ENCODE measurements at places on chromosomes 6 and 20.

- no peak for DNase-seq
Observed at GRCh38 chr6:22247916-22248482, 48.8 kb downstream of the PRL start.

DNA sequence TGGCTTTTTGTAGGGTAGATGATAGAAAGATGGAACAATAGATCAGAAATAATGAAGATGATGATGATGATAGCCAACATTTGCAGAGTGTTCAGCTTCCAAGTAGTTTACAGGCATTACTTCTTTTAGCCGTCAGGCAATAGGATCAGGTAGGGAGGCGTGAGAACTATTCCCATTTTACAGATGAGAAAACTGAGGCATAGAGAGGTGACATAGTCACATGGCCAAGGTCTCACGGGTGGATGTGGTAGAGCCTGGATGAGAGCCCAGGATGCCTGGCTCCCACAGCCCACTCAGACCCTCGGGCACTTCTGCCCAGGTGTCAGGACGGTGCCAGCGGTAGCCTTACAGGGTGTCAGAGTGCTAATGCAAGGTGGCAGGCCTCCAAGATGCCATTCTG, 26.0 kb upstream of the TM9SF4 start:
- no peak for DNase-seq

DNA sequence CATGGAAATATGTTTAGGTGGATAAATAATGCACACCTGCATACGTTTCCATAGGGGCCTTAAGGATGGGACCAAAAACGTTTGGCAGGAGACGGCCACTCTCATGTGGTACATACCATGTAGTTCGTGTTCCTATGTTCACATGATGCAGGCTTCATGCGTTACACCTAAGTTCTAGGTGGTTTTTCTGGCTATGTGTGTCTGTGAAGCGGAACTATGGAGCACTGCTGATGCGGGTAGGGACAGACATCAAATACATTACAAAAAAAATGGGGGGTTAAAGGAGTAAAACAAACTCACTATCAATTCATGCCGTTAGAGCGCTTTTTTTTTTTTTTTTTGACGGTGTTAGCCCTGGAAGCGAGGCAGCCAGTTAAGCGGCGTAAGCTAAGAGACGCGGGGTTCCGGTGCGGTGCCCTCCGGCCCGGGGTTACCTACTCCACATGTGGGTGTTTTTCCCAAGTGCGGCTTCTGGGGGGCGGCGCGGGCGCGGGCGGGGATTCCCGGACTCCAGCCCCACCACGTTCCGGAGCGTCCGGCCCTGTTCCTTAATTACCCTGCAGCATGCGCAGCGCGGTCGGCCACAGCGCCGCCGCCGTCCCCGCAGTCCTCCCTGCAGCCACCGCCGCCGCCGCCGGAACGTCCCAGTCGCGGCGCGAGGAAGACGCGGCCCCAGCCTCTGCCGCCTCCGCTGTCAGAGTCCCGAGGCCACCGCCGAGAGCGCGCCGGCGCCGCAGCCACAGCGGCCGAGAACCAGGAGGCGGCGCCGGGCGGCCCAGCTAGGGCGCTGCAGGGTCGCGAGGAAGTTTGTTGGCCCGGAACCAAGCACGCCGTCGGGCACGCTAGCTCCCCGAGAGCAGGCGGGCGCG, 648 bp downstream of the COL19A1 start:
- DNase-seq: peak; percentile 30

DNA sequence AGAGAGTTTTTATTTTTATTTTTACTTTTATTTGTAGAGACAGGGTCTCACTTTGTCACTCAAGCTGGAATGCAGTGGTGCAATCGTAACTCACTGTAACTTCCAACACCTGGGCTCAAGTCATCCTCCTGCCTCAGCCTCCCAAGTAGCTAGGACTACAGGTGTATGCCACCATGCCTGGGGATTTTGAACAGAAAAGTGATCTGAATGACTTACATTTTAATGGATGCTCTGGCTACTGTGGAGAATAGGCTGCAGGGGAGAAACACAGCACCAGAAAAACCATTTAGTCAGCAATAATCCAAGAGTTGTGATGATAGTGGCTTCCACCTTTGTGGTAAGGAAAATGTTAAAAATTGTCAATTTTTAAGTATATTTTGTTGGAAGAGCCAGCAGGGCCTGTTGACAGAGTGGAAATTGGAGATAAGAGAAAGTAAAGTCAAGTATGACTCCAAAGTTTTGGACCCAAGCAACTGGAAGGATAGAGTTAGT, 106.0 kb upstream of the LOC128125822 start:
- no peak for DNase-seq

DNA sequence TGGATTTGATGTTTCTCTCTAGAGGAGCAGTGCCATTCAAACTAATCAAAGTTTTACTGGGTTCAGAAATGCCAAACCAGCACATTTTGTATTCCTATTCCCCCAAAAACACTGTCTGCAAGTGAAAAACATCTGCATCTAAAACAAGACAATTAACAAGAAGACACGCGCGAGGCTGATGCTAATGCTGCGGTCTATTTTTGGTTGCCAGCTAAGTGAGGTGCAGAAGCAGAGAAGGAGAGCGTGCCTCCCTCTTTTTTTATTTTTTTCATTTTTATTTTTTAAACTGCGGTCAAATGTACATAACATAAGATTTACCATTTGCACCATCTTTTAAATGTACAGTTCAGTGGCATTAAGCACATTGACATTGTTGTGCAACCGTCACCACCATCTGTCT, 641.1 kb downstream of the DHX35 start:
- DNase-seq: no peak

DNA sequence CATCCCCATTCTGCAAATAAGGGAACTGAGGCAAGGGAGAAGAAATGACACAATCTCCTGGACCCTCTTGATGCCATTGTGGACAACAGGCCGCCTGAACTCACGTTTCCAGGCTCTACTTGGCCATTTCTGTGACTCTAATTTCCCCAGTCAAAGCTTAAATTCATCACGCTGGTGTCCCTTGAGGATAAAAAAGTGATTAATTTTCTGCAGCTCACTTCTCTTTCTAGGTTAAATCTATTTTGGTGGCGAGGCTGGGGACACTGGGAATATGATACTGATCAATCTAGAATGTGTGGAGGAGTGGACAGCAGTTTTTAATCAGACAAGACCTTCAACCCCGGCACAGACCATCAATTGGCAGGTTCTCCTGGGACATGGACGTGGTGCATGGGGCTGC, 168.2 kb upstream of the SULF2 start:
- DNase-seq: no peak

GRCh38 chr6:160344271-160344670, 3.9 kb upstream of the SLC22A3 start:
- DNase-seq: no peak

DNA sequence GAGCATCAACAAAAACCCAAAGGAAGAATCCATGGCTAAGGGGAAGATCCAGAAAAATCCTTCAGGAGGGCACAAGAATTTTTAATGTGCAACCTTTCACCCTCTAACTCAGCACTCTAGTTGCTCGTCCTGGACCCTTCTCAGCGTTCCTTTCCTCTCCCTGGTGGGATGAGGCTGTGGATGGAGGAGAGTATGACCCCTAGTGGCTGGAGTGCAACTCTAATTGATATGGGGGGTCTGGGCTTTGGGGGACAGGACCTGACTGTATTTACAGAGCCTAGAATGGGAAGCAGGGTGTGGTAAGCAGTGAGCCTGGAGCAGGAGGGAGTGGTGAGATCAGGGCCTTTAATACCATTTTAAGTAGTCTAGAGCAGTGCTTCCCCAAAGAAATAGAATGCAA, 83.9 kb upstream of the CEP85L start:
- DNase-seq: peak; percentile 49

GRCh38 chr6:105781915-105782314, 304.2 kb upstream of the PRDM1 start:
- no peak for DNase-seq

DNA sequence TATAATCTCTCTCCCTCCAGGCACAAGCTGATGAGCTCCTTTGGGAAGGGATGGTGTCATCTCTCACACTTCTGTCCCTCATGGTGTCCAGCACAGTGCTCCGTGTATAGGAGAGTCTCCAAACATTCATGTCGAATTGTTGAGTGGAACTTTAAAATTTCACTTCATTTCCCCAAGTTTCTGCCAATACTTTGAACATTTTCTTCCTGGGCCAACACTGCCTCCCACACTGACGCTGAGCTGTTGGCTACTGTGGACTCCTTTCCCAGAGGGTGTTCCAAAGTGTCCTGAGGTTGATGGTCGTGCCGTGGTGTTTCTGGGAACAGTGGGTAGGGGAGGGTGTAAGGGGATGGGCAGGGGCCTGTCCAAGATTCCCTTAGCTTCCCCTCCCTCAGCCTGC, 122.7 kb downstream of the TIAM2 start:
- DNase-seq: no peak

DNA sequence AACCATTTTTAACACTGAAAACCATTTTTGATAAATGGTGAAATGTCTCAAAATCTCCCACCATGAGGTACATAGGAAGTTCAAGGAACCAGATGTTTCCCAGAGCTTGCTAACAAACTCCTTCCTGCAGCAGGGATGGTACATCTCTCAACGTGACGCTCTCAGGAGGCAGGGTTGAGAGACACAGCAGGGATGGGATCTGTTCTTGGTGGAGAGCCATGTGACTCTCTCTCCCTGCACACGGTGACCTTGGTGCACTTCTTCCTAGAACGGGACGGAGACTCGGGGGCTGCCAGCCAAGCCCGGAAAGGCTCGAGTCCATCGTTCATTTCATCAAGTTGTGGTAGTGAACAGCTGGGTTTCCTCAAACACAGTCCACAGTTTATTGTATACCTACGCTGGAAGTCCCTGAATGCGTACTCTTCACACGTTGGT, 94.2 kb downstream of the FAM50B start:
- DNase-seq: peak; percentile 89

GRCh38 chr20:36836591-36837269, 39.2 kb upstream of the TLDC2 start:
- peak; percentile 43 for DNase-seq

DNA sequence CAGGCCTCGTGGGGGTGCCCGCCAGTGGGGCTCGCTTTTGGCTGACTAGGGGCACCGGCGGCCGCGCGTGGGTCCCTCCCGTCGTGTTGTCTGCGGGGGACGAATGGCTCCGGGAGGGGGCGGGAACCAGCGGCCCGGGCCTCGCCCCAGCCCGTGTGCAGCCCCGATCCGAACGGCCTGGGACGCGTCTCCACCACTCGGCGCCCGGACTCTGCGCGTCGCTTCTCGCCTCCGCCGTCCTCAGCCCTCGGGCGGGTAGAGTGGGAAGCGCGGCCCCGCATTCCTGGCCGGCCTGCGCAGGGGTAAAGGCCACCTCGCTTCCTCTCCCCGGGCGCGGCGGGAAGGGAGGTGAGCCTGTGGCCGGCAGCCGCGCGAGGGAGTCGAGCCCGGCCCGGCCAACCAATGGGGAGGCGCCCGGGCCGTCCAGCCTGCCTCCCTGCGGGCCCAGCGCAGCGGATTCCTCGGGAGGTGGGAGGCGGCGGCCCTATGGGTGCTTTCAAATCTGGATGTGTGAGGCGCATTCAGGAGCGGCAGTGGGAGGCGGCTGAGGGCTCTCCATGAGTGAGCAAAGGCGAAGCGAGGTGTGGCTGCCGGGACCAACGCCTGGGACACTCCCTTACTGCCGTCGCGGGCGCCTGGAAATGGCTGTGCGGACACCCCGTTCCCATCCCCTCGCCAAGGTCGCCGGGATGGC, 1.1 kb upstream of the ZBTB46 start:
- DNase-seq: no peak

- no peak for DNase-seq
Observed at GRCh38 chr20:17767624-17768023, 67.9 kb downstream of the BANF2 start.

DNA sequence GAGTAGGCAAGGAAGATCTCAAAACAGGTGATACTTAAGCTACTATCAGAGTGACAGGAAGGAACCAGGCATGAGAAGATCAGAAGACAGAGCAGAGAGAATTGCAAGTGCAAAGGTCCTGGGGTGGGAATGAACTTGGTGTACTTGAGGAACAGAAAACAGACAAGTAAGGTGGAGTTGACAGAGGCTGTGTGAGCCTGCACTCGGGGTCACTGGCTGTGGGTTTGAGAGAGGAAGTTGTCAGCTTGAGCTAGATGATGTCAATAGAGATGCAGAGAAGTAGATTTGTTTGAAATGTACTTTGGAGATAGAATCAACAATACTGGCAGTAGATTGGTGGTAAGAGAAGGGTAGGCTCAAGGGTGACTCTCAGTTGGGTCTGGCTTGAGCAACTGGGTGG, 209.5 kb downstream of the CLIC5 start:
- no peak for DNase-seq

- DNase-seq: peak; percentile 81
Observed at GRCh38 chr6:54291738-54292137, 16.5 kb upstream of the TINAG start.

DNA sequence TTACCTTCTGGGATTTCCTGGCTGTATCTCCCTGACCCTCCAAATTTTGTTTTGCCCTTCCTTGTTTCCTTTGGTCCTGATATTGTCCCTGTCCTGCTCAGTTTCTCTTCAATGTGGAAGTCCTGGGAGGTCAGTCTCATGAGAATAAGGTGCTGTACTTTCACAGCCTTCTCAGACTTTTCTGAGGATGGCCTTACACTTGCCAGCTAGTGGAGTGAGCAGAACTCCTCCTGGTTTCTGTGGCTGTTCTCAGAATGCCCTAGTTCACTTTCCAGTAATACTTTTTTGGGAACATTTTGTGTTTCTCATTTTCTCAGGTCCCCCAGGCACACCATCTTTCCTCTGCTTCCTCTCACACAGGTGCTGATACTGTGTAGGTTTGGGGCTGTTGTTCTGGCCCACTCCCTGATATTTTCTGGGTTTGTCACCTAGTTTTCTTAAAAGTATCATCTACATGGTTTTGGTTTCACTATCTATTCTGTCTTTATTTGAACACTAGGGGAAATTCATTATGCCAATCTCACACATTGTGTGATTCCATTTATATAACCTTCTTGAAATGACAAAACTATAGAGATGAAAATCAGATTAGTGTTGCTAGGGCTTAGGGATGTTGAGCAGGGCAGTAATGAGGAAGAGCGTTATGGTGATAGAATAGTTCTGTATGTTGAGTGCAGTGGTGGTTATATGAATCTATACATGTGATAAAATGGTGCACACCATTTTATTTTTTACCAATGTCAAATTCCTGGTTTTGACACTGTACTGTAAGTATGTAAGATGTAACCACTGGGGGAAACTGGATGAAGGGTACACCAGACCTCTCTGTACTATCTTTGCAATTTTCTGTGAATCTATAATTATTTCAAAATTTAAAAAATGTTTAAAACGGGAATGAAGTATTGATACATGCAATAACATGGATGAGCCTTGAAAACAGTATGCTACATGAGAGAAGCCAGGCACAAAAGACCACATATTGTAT, 27.2 kb upstream of the BRPF3 start:
- DNase-seq: no peak

DNA sequence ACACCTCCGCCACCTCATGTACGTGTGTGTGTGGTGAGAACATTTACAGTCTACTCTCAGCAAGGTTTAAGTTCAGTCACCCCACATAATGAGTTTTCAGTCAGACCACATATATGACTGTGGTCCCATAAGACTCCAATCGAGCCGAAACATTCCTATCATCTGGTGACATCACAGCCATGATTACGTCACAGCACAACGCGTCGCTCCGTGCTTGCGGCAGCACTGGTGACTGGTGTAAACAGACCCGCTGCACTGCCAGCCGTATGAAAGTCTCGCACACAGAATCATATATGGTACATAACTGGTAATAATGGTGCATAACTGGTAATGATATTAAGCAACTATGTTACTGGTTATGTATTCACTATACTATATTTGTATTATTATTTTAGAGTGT, 150.7 kb downstream of the DLL1 start:
- DNase-seq: no peak

GRCh38 chr6:37889051-37889450, 69.5 kb downstream of the ZFAND3 start:
- DNase-seq: peak; percentile 56
